ENCODE measurements at places on chromosomes 2 and 18.

GRCh38 chr2:109337221-109337620 lies 208.2 kb downstream of the SH3RF3 start:
- DNase-seq = no peak

DNA sequence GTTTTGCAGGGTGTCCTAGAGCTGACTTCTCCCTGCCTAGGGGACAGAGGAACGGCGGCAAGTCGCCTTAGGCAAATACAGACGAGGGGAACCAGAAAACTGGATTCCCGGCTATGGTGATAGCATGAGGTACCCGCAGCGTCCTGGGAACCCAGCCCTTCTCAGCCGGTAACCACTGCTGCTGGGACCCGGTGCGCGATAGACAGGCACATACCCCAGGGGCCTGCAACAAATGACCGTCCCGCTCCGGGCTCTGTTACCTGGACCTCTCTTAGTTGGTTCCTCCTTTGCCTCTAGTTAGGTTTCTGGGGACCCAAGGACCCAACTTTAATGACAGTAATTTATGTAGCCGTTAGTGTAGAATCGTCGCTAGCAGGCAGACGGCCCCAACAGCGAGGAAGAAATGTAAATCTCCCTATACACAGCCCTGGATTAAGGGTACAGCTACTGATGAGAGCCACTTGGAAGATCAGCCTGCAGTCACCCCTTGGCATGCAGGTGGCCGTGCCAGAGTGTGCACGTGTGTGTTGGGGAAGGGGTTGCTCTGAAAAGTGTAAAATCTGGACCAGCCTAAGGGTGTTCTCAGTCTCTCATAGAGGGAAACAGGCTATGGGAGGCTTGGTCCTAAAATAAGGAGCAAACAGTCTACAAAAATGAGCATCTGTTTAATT lies 819 bp upstream of the SERPINE2 start:
- no peak for DNase-seq

GRCh38 chr2:224146356-224147160 lies 107.5 kb upstream of the SERPINE2 start:
- DNase-seq = no peak

DNA sequence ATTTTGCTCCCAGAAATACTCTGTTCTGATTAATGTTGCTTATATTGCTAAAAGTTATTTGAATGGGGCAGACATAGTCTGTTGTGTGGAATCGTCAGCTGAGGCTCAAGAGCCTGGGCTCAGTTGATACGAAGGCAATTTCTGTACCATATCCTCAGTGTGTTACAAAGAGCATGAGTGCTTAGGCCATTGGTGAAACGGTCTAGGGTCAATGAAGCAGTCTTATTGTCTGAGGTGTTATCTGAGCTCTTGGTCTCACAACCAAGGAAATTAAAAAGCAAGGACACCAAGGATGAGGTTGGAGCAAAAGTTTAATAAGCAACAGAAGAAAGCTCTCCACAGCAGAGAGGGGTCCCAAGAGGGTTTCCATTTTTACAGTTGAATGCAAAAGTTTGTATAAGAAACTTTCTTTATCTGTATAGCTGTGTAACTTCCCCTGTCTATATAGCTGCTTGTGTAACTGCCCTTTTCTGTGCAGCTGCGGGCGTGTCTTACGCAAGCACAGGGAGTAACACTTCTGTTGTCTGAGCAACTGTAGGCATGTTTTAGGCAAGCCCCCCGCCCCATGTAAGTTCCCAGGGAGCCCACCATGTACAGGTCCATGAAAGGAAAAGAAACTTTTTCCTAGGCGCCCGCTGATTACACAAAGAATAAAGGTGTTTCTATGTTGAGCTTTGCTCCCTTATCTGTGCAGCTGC lies 40.6 kb upstream of the DSC1 start:
- no peak for DNase-seq

DNA sequence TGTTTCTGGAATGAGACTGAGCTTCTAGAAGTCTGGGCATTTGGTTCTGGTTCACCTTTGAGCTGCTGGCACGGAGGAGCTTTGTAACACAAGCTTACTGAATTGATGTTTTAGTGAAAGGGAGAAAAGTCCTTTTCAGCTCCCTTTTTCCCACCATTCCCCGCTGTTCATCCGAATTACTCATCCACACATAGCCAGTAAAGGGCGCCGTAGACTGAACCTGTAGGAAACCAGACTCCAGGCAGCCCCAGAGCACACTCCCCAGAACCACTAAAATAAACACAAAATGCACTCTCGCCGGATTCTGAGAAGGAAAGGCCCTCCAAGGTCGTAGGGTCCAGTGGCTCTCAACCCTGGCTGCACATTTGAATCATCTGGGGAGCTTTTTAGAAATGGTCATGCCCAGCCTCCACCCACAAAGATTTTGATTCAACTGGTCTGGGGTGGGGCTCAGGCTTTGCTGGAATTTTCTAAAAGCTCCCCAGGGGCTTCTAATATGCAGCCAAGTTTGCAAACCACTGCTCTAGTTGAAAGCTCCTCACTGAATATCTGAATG lies 29.6 kb downstream of the TCF7L1 start:
- DNase-seq = no peak

GRCh38 chr2:144517866-144518747 lies 1.8 kb downstream of the ZEB2 start:
- no peak for DNase-seq

- no peak for DNase-seq
These were observed 14.1 kb upstream of the RPL31 start for GRCh38 chr2:100987974-100988373.

GRCh38 chr2:8602809-8603208 lies 79.0 kb upstream of the ID2 start:
- DNase-seq = no peak

DNA sequence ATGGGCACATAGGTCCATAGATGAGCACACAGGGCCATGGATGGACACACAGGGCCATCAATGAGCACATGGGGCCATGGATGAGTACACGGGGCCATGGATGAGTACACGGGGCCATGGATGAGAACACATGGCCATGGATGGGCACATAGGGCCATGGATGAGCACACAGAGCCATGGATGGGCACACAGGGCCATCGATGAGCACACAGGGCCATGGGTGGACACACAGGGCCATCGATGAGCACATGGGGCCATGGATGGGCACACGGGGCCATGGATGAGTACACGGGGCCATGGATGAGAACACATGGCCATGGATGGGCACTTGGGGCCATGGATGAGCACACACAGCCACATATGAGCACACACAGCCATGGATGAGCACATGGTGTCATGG lies 192.6 kb upstream of the HDAC4 start:
- no peak for DNase-seq

DNA sequence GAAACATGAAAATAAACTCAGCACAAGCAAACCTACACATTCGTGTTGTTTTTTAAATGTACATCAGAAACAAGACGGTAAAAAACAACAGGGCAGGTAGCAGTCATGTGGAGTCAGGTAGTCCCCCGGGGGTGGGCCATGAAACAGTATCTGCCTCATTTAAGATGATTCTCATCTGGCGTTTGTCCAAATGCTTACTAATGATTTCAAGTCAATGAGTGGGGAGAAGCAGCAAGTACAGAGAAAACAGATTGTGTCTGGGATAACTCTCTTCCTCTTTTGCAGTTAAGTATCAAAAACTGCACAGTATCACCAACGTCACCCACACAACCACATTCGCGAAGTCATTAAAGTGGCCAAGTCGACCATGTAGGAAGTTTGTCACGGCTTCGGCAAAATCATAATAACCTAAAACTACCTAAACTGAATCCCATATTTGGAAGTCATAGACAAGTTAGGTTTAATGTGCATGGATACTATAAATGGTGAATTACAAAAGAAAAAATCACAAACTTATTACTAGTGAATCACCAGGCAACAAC lies 1.3 kb downstream of the LAPTM4A start:
- no peak for DNase-seq

GRCh38 chr18:43876286-43876685 lies 599.0 kb upstream of the SYT4 start:
- no peak for DNase-seq

GRCh38 chr2:226185616-226186211 lies 613.9 kb downstream of the IRS1 start:
- no peak for DNase-seq

DNA sequence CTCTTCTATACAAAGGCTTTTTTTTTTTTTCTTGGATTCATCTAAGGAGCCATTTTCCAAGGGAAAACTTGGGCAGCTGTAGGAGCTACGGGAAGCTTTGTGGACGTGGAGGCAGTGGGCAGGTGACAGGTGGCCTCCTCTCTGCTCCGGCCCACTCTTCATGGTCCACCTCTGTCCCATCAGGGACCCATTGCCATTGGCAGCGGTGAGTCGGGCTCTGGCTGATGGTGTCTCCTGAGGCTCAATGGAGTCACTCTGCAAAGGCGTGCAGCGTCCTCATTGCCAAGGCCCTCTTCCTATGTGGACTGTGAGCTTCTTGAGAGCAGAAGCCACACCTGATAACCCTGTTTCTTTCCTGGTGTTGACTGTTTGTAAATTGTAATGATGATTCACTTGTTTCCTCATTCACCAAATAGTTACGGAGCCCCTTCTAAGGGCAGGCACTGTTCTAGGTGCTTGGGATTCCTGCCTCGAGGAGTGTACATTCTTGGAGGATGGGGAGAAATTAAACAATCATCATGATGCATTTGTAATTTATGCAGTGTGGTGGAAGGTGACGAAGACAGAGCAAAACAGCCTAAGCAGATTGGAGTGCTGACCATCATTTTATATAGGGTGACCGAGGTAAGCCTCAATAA lies 240.3 kb upstream of the HS6ST1 start:
- DNase-seq = no peak

GRCh38 chr2:135183822-135184221 lies 131.7 kb downstream of the RAB3GAP1 start:
- DNase-seq = no peak

GRCh38 chr2:167388901-167389300 lies 500.6 kb downstream of the XIRP2 start:
- no peak for DNase-seq

Data from H1 (cell line).